ENCODE measurements at places on chromosomes 1 and 21.

- DNase-seq, result peak; percentile 90
Measured at GRCh38 chr1:25549273-25550154, 6.1 kb downstream of the LDLRAP1 start.

DNA sequence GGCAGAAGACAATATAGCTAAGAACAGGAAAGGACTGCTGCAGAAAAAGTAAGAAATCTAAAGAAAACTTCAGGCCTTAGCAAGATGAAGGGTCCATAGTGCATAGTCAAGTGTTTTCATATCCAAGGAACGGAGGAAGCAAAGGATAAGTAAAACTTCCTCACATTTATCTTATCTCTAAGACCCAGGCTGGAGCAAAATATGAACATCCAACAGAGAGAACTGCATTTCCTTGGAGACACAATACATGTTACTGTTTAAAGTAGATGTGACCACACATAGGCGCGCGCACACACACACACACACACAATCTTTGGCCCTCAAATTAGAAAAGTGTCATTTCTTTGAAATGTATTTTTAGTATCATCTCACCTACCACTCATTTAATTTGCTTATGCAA is 66.7 kb downstream of the TTLL7 start:
- DNase-seq, result no peak

DNA sequence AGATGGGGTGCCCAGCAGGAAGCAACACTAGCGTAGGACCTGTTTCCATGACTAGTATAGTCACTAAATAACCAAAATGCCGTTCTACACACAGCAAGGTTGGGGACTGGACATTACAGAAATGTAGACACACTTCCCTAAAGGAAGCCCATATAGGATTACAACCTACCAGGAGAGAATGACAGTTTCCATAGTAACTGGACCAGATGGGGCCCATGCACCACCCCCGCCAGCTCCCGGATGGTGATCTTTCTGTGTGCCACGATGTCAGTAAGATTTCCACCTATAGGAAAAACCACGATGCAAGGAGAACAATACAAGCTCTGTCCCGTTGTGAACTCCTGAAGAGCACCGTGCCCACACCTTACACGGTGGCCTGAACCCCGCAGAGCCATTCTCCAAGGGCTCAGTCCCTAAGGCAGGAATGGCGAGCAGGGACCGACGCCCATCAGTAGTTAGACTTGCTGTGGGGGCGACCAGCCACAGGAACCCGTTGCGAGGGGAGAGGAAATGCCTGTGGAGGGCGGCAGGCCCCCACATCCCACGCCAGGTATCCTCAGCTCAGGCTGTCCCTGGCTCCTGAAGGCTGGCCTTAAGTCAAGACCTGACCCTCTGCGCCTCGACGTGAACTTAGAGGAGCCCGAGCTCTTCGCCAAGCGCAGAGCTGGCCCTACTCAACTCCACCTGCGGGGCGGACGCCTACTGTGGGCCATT is 13.6 kb upstream of the CEP85 start:
- no peak for DNase-seq

DNA sequence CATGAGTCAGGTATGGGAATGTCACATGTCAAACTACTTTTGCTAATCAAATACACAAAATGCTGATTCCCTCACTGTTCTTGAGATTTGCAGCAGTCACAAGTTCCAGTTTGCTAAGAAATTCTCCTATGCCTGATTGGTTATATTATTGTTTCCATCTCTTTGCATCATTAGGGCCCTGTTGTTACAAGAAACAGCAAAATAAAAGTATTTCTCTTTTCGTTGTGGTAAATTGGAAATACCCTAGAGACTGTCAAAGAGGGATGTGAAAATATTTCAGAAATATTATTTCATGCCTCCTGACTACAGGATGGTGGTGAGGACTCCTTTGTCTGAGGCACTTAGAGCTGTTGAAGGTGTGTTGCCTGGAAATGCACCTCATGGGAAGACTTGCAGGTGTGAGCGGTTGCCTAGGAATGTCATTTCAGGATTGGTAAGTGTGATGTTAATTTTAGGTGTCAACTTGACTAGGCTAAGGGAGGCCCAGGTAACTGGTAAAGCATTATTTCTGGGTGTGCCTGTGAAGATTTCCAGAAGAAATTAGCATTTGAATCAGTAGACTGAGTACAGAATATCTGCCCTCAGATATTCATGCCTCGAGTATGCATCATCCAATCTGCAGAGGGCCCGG is 117.4 kb downstream of the ROR1 start:
- no peak for DNase-seq

- DNase-seq, result no peak
Measured at GRCh38 chr21:15199414-15200383, 134.9 kb upstream of the NRIP1 start.

GRCh38 chr1:101004061-101004460 is 21.5 kb downstream of the DPH5 start:
- no peak for DNase-seq

- no peak for DNase-seq
Measured at GRCh38 chr1:219171192-219171935, 2.3 kb upstream of the LYPLAL1 start.

GRCh38 chr1:243638186-243638585 is 211.9 kb downstream of the AKT3 start:
- DNase-seq, result no peak

- DNase-seq, result no peak
Measured at GRCh38 chr1:172469717-172470116, 25.8 kb upstream of the PIGC start.
